Islet precursor cell (in vitro differentiated cells): ENCODE measurements at places on chromosomes 6 and 20.

- no peak for DNase-seq
These were observed 144.5 kb downstream of the CEBPB start for GRCh38 chr20:50335105-50335504.

- no peak for DNase-seq
These were observed 11.9 kb downstream of the DPPA5 start for GRCh38 chr6:73342174-73342573.

GRCh38 chr6:35757456-35758123 lies 18.8 kb upstream of the CLPSL2 start:
- peak; percentile 80 for DNase-seq

GRCh38 chr6:36312854-36313648 lies 23.6 kb downstream of the BNIP5 start:
- no peak for DNase-seq

- DNase-seq: no peak
These were observed 103.5 kb downstream of the ATXN1 start for GRCh38 chr6:16657768-16658167.

DNA sequence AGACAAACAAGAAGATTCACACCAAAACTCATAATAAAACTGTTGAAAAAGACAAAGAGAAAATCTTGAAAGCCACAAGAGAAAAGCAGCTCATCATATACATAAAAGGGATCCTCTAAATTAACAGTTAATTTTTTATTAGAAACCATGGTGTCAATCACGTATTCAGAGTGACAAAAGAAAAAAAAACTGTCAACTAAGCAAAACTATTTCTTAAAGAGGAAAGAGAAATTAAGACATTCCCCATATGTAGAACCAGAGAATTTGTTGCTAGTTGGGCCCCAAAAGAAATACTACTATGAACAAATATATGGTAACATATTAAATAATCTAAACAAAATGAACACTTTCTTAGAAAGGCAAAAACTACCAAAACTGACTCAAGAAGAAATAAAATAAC lies 74.3 kb upstream of the TENT5A start:
- DNase-seq: no peak

GRCh38 chr6:2072453-2072852 lies 173.0 kb downstream of the GMDS start:
- DNase-seq: no peak

GRCh38 chr20:61932199-61932592 lies 133.5 kb downstream of the TAF4 start:
- DNase-seq: no peak

DNA sequence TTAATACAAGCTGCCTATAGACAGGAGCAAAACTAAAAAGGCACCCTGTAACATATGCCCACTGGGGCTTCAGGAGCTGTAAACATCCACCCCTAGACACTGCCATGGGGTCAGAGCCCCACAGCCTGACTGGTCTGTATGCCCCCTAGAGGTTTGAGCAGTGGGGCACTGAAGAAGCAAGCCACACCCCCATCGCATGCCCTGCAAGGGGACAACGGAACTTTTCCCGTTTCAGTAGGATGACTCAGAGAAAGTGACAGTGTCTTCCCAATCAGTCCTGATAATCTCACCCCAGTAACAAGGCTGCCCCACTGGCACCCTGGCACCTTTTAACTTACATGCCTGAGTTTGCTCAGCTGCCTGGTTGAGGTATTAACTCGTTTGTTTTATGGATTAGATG lies 35.9 kb downstream of the BEND3 start:
- DNase-seq: no peak

DNA sequence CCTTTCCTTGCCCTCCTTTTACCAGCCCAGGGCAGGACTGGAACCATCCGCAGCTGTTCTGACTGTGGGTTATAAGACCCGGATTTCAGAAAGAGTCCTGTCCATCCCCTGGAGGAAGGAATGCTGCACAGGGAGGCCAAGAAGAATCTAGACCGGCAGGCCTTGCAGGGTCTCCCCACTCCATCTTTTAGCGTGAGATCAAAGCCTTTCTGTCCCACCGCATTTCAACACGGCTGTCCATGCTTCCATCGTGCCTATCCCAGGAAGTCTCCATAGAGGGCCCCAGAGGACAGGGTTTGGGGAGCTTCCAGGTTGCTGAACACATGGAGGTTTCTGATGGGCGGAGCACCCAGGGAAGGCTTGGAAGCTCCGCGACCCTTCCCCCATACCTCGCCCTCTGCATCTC lies 79.3 kb upstream of the AGPAT4 start:
- DNase-seq: peak; percentile 86

GRCh38 chr6:133499662-133500061 lies 258.5 kb downstream of the EYA4 start:
- DNase-seq: no peak

DNA sequence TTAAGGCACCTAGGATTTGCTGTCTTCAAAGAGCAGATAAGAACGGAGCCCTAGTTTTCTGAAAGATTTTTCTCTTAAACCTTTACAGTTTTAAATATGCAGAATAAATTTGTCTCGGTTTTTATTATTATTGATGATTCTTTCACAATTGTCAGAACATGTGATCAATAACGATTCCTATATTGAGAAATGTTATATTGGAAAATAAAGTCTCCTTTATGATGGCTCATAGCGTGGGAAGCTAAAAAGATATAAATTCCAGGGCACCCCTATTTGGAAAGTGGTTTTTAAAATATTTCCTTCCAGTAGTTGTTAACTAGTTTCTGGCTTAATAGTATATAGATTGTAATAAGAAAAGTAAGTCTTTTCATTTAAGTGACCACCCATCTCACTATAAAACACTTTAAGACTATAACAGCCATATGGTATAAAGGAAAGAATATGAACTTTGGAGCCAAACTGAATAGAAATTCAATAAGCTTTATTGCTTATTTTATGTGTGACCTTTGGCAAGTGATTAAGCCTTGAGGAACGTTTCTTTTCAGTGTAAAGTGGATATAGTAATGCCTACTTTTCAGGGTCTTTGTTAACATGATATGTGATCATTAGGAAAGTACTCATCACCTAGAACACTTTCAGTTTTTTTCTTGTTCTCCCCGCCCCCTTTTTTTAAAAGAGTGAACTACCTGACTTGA lies 369.6 kb downstream of the LAMA2 start:
- no peak for DNase-seq

DNA sequence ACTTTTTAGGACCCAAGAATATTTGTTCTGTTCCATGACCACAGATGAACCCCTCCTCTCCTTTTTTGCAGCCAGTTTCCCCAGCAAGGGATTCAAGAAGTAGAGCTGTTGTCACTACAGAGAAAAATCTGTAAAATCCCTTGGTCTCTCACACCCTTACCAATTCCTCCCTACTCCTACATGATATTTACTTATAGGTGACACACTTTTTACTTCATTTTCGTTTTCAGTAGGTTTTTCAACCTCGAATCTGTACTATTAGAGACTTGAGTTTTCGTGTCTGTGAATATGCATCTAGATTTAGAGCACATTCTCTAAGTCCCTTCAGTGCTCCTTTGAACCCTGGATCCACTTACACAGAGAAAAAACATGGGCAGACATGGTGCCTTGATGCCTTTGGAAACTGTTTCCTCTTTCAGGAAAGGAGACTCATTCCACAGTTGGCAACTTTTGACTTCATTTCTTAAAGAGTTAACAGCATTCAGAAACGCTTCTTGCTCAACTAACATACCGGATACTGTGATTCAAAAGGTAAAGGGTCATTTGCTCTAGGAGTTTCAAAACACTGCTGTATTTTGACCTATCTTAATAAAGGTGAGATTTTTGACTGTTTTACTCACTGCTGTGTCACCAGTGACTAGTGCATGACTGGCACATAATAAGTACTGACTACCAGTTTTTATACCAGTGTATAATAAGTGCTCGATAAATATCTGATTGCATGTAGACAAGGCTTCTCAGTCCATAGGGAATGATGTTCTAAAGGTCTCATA lies 50.6 kb downstream of the LAMA4 start:
- DNase-seq: no peak

- no peak for DNase-seq
These were observed 85.4 kb downstream of the HFE start for GRCh38 chr6:26172608-26172968.

- no peak for DNase-seq
These were observed 57.1 kb downstream of the TNFRSF21 start for GRCh38 chr6:47252633-47253032.

GRCh38 chr6:67591910-67592309 lies 1043.2 kb upstream of the ADGRB3 start:
- no peak for DNase-seq

DNA sequence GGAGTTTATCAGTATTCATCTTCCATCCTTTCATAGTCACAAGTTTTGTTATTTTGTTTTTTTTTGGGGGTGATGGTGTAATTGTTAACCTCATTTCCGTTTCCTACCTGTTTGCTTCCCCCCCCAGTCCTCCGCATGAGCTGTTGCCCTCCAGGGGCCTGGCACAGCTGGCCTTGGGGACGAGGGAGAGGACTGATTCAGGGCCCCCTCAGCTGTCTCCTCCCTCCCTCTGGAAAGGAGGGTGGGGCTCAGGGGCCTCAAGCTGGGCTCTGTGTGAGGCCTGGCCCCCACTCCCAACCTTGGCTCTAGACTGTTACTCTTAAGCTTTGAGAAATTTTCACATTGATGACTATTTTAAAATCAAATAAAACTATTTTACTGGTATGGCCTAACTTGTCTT lies 4.0 kb downstream of the LRRC73 start:
- DNase-seq: no peak

DNA sequence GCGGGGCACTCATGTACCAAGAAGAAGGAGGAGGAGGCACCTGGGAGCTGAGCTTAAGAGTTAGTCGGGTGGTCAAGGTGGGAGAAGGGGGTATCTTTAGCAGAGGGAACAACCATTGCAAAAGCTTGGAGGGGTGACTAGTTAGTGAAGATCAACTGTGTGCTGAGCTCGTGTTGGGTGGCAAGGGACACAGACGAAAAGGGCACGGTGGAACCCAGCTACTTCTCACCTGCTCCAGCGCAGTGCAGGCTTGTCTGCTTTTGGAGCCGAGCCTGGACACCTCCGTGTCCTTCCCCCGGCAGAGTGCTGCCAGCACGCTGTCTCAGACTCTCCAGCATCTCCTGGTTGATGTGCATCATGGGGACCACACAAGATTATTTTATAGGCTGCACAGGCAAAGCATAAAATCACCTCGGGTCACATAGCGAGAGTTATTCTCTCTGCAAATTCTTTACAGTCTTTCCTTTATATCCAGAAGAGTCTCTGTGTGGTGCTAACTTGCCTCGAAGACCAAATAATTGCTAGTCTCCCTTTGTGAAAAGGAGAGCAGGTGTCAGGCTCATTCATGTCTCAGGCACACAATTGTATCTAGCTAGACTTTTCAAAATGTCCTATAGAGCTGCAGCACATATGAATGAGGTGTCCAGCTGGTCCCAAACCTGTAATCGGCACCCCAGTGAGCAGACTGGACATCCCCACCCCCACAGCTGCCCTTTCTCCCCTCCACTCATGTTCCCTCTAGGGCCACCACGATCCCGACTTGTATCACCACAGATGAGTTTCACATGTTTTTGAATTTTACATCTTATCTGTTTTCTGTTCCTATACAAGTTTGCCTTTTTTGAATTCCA lies 123.4 kb downstream of the CEBPB start:
- DNase-seq: no peak

DNA sequence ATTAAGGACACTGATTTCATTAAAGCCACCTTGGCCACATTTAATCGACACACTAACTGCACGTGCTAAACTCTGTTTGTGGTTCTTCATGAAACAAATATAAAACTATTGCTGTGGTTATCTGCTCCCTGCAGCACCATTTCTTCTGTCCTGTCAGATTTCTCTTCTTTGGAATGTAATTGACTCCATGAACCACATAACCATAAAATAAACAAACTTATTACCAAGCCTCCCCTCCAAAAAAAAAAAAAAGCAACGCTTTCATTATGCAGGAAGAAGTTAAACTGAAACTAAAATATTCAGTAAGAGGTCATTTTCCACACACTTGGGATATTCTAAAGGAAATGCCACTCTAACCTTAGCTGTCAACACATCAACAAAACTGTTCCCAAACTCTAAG lies 319.1 kb upstream of the NT5E start:
- DNase-seq: no peak

DNA sequence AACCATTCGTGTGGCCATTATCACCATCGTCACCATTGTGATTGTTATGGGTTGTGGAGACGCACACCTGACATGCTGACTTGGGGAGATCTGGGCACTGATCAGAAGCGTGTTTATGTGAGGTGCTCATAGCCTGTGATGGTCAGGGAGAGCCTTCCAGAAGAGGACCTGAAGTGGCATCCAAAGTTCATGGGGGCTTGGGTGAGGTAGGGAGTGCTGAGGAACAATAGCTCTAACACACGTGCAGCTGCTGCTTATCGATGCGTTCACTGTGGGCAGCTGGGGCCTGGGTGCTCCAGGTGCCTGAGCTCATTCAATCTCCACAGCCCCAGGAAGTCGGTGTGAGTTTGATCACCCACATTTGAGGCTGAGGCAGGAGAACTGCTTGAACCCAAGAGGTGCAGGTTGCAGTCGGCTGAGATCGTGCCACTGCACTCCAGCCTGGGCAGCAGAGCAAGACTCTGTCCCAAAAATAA lies 227.3 kb downstream of the PREX1 start:
- DNase-seq: no peak

DNA sequence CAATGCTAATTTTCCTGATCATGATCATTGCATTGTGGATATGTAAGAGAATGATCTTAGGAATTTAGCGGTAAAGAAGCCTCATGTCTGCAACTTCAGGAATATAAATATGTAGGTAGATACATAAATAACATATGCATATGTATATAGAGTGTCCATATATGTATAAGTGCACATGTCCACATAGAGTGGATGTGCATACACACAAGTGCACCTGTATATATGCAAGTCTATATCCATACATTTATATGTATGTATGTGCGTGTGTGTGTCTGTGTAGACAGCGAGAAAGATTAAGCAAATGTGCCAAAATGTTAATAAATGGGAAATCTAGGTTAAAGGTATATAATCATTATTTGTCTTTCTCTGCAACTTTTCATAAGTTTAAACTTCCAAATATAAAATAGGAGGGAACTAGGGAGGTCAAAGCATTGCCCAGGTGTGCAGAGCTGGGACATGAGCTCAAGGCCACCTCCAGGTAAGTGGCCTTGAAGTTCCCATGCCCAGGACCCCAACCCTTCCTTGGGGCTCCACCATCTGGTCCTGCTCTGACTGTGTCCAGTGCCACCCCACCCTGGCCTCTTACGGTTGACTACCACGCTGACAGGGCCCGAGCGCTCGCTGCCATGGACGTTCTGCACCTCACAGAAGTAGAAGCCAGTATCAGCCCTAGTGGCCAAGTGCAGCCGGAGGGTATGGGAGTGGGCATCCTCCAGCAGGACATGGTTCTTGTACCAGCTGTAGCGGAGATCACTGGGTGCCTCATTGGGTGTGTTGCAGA lies 9.6 kb downstream of the SIGLEC1 start:
- peak; percentile 45 for DNase-seq

- no peak for DNase-seq
These were observed 243.3 kb upstream of the GRIK2 start for GRCh38 chr6:101150226-101150625.

DNA sequence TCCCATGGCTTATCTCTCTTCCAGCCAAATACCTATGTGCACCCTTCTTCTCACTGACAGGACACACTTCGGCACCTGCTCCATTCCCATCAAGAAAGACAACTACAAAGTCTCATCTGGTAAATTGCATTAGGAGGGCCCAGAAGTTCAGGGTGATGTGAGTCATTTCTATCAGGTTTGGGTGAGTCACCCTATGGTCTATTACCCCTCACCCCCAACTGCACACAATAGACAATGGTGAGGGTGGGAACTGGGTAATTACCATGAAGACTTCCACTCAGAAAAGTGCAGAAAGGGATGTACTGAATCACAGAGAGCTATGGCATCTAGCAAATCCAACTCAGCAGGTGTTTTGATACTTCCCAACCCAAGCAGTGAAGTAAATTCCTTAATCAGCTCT lies 54.8 kb downstream of the OPN5 start:
- DNase-seq: no peak
